ENCODE measurements at places on chromosomes 5 and 9.

GRCh38 chr5:151970885-151971284, 46.2 kb upstream of the GLRA1 start:
- DNase-seq: no peak

GRCh38 chr5:159743234-159743633, 173.0 kb upstream of the ADRA1B start:
- no peak for DNase-seq

DNA sequence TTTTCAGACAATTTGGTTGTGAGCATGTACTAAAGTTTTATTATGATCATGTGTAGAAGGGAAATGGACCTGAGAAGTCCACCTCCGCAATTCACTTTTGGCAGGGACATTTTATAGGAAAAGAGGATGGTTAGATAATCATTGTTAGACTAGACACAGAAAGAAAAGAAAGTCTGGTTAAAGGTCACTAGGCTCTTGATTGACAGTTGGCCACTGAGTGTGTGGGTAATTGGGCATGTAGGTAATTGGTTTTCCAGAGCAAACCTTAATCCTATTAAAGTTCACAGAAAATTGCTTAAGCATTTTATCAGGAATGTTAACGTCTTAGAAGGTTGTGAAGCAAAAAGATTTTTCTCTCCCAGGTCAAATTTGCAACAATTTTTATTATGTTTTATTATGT, 158.5 kb upstream of the CLINT1 start:
- DNase-seq: no peak

DNA sequence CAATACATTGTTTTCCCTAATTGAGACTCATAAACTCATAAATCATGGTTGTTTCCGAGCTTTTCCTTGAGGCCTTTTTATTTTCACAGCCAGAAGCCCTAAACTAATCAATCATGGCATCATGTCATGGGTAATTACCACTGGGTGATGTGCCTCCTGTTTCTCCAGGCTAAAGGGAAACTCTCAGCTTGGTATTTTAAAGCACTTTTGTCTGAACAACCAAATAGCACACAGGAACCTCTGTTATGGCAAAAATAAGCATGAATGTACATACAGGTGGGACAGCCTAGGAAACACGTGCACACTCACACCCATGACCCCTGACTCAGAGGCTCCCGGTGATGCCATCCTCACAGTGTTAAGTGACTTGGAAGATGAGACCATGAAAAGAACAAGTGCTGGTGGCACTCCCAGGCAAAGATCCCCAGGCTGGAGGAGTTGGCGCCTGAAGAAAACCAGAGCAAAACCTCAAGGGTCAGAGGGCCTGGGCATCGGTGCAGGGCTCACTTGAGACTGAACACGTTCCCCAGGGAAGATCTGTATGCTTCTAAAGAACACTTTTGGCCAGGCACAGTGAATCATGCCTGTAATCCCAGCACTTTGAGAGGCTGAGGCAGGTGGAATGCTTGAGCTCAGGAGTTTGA, 154.3 kb downstream of the ROR2 start:
- DNase-seq: no peak

GRCh38 chr5:71701407-71701806, 17.7 kb upstream of the CARTPT start:
- DNase-seq: no peak

DNA sequence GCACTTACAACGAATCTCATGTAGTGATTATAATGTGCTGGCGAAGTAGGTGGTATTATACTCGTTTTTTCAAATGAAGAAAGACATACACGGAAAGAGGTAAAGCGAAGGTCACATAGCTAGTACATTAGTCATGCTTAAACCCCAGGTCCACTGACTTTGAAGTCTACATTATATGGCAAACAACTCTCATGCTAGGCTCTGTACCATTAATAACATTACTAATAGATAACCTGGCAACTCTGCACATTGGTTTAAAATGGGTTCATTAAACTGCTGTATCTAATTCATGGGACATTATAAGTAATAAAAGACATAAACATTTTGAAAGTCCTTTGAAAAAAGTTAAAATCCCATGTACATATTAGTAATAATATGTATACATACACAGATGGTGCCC, 21.2 kb downstream of the FYB1 start:
- no peak for DNase-seq

- no peak for DNase-seq
Observed at GRCh38 chr5:74464512-74465209, 175.9 kb downstream of the ENC1 start.

- no peak for DNase-seq
Observed at GRCh38 chr9:121769939-121770338, 118.5 kb downstream of the DAB2IP start.

GRCh38 chr5:133727636-133728035, 115.3 kb upstream of the FSTL4 start:
- DNase-seq: no peak

- no peak for DNase-seq
Observed at GRCh38 chr5:113663879-113664541, 150.5 kb downstream of the YTHDC2 start.

DNA sequence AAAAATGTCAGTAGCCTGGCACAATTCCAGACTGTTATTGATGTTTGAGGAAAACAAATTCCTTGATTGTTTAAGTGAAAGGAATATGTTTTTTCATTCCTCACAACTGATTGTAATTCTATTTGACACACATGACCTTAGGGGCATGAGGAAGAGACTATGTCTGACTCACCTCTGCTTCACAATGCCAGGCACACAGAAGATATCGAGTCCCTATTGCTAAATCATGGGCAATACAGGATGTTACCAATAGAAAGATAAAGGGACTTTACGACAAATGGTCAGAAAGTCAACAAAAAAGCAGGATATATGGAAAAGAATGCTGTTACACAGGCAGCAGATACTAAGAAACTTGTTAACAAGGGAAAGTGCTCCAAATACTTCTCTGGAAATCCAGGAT, 1903.5 kb downstream of the EFNA5 start:
- no peak for DNase-seq

GRCh38 chr5:133944263-133945185, 23.9 kb downstream of the C5orf15 start:
- no peak for DNase-seq

- no peak for DNase-seq
Observed at GRCh38 chr9:95157481-95158151, 159.9 kb downstream of the FANCC start.

DNA sequence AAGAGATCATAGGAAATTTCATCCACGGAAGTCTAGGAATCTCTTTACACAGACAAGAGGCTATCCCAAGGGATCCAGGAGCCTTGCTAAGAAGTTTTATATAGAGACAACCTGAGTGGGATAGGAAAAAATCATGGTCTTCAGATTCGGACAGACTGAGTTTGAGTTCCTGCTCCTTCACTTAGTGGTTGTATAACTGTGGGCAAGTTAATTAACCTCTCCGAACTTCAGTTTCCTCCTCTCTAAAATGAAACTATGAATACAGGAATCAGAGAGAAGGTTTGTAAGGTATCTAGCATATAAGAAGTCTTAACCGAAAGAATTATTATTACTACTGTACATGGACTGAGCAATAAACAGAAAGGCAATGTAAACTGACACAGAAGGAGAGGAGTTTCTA, 35.1 kb downstream of the NR2F1-AS1 start:
- DNase-seq: no peak

GRCh38 chr9:592225-592624, 249.3 kb upstream of the DMRT1 start:
- no peak for DNase-seq

GRCh38 chr5:133941456-133942196, 26.8 kb downstream of the C5orf15 start:
- DNase-seq: no peak

DNA sequence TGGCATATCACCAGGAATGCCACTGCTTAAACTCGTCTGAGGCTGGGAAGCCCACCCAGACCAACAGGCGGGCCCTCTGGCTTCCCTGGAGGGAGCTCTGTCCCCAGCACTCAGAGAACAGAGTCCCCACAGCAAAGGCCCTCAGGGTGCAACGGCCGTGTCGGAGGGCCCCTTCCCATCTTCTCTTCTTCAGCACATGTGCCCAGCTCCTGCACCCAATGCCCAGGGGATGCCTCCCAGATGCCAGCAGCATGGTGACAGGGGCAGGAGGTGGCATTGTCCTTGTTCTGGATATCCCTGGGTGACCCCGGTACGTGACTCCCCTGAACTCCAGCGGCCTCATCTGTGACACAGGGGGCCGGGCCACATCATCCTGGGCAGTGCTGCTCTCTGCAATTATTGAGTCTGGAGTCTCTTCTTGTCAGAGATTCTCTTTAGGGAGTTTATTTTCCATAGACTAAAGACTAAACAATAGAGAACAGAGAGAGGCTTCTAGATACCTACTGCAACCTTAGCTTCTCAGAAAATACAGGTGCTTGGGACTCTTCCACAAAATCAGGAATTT, 13.6 kb upstream of the OLFM1 start:
- DNase-seq: no peak

GRCh38 chr9:94933511-94933828, 207.0 kb downstream of the AOPEP start:
- no peak for DNase-seq

- no peak for DNase-seq
Observed at GRCh38 chr9:82011133-82011532, 22.6 kb downstream of the SPATA31D1 start.

- no peak for DNase-seq
Observed at GRCh38 chr9:15374310-15374709, 48.4 kb upstream of the SNAPC3 start.

DNA sequence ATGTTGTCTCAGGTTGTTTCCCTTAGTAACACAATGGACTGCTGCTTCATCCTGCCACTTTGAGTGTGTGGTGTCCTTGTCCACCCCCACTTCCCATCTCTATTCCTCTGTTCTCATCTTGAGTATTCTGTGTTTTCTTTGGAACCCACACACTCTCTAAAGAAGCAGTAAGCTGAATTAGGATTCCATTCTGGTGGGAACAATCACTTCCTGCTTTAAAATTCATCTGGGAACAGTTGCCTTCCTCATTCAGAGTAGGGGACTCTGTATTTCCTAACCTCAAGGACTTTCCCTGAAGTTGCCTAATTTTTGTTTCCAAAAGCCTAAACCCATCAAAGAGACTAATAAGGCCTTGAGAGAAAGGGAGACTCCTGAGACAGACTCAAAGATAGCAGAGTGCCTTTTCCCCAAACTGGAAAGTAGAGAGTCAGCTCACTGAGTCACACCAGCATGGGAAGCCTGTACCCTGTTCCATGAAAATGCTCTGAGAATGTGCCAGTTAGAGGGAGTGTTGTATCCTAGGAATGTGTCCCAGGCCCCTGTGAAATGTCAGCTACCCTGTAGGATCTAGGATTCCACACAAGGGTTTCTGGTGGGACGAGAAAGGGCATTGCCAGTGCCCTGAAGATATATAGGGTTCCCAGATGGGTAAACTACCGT, 63.6 kb downstream of the CCDC192 start:
- DNase-seq: no peak

- no peak for DNase-seq
Observed at GRCh38 chr5:99272576-99272975, 343.8 kb upstream of the CHD1 start.

GRCh38 chr5:52491071-52491787, 296.5 kb upstream of the ITGA1 start:
- DNase-seq: no peak

- DNase-seq: peak; percentile 69
Observed at GRCh38 chr5:57692582-57693487, 210.2 kb upstream of the ACTBL2 start.

- DNase-seq: no peak
Observed at GRCh38 chr5:5929291-5930020, 448.9 kb downstream of the MED10 start.

GRCh38 chr5:171595801-171596231, 176.4 kb downstream of the FGF18 start:
- no peak for DNase-seq

DNA sequence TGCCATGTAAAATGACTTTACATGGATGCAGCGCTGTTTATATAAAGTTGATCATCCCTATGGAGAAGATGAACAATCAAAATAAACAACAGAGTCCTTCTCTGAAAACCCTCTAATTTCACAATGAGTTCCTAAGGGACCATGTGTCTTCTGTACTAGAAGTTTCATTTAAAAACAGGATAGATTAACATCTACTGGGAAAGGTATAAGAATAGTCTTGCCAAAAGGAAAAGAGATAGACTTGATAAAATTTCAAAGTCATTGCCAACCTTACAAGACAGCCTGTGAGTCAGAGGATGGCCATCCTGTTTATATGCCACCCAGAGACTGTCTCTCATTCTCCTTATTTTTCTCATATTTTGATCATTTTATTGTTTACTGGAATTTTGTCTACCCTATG, 367.1 kb upstream of the PDE4D start:
- DNase-seq: no peak

DNA sequence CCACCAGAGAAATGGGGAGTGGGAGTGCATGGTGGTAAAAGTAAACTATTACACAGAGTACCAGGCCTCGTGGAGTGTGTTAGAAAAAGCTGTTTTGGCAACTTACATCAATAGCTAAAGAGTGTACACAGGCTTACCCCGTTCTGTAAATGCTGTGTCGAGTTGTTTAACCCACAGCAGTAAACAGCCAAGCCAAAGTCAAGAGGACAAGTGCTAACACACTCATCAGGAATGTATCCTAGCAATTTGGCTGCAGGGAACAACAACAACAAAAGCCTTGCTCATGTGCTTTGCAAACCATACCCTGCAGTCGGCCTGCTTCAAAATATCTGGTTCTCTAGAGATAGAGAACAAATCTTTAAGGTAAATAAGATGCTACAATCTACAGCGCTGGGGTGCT, 15.9 kb downstream of the DAP start:
- DNase-seq: no peak

GRCh38 chr5:179269781-179270543, 75.3 kb downstream of the ADAMTS2 start:
- DNase-seq: no peak

- no peak for DNase-seq
Observed at GRCh38 chr5:116248432-116248831, 163.6 kb downstream of the COMMD10 start.

DNA sequence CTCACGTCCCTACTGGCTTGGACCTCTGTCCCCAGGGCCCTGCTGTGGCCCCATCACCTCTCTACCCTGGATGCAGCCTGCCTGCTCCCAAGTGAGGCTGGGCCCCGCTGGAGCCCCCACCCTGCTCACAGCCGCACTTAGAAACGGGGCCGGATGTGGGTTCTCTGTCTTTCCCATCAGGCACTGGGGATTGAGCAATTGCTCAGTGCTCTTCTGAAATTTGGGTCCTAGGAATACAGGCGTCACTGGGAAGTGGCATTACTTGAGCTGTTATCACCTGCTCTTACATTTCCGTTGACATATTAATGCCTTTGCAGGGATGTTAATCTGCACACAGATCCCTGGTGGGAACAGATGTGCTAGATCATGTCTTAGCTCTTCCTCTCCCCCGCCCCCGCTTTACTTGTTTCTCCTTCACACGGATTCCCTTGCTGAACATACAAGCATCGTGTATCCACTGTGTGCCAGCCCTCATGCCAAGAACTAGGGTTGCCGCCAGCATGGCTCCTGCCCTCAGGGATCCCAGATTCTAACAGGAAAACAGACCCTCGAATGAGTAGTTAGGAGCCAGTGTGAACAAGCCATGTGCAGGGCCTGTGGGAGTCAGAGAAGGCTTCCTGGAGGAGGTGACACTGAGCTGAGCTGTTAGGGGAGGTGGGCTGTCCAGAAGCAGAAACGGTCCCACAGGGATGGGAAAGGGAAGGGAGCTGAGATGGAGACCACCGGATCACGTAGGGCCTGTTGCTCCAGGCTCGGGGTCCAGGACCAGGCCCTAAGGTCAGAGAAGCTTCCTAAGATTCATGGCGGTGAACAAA, 65.1 kb downstream of the NEK6 start:
- DNase-seq: no peak
